NCI-H774 (cell line): ENCODE measurements at places on chromosomes 12 and 14.

DNA sequence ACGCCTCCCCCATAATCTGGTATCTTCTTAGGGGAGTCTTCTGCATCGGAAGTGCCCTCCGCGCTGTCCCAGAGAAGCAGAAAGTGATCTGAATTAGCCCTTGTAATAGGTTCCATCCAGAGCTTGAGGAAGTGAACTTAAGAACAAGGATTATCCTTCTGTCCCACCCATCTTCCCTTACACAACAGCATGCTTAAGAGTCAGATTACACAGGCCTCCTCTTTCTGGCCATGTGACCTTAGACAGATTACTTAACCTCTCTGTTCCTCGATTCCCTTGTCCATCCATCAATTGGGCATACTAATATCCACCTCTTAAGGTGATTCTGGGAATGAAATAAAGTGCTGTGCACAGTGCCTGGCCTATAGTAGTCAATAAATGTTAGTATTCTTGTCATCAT is 11.4 kb downstream of the CABP1 start:
- no peak for DNase-seq

- DNase-seq, result peak; percentile 58
Observed at GRCh38 chr12:122123051-122123760, 44.6 kb downstream of the MLXIP start.

DNA sequence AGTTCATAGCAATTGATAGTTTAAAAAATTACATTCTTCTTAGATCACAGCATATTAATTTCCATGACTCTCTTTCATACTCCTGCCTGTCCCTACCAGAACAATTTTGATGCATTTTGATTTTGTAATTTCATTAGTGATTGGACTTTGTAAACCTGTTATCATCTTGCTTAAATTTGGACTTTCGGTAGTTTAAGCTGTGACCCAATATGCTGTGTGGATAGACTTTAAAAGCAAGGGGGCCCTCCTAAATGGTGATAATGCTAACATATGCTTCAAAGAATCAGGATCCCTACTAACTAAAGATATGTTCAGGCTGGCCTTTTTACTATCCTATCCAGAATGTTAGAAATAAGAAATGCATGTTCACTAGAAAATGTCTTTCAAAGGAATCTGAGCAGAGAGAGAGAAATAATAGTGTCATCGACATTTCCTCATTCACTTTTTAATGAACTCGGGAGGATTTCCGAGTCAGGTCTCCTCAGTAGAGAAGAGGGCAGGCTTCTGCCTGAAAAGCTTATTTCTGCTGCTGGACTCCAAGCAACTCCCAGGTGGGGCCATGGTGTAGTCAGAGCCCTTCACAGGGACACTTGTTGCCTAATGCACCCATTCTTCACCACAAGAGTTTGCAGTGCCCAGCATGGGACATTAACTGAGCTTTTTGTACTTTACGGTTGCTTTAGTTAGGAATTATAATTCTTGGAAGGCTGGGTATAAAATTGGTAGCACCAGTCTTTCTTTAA is 16.7 kb downstream of the SLC38A4 start:
- no peak for DNase-seq

DNA sequence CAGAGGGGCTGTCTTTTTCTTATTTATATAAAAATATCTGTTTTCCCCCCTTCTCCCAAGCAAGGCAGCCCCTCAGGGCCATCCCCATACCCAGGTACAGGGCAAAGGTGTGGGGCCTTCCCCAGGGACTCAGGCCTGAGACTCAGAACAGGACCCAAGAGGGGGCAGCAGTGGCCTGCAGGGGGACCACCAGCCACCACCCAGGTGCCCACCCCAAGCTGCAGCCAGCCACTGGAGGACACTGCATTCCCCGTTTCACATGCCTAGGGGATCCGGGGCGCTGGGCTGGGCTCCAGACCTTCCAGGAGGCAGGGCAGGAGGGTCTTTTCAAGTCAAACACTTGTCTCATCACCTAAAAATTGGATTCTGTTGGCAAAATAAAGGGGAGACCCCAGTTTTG is 83.3 kb downstream of the SCARB1 start:
- no peak for DNase-seq

- DNase-seq, result no peak
Observed at GRCh38 chr14:38987781-38988180, 115.3 kb downstream of the SEC23A start.

- DNase-seq, result no peak
Observed at GRCh38 chr14:25570483-25570882, 520.5 kb upstream of the STXBP6 start.

DNA sequence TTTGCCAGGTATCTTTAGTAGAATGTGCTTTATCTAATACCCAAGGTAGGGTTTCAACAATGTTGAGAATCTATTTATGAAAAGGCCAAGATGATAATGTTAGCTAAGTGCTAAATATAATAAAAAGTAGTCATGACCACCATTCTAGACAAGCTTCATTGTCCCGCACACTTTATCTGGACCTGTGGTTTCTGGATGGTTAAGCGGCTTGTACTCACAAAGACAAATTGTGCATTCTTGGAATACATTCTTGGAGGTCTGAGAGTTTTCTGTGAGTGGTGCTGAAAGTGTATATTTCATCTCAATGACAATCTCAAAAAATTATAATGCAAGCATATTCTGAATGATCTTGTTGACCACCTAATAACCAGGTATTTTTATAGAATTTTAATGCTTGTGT is 646.9 kb downstream of the DIO2 start:
- DNase-seq, result no peak

GRCh38 chr12:116236148-116236731 is 41.3 kb downstream of the MED13L start:
- DNase-seq, result peak; percentile 64

DNA sequence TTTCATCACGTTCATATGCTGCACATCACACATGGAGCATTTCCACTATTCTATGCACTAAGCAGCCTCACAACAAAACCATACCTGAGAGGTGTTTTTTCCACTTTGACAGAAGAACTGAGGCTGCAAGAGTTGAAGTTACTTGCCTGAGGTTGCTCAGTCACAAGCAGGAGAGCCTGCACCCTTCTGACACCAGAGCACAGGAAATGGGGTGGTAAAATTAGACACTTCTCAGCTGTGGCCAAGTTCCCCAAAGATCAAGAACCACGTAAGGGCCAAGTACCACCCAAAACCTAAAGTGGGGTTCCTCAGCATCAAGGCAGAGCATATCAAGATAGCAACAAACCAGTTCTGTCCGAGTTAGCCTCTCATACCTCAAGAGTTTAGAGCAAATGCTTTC is 185.8 kb downstream of the CAPZA3 start:
- no peak for DNase-seq

DNA sequence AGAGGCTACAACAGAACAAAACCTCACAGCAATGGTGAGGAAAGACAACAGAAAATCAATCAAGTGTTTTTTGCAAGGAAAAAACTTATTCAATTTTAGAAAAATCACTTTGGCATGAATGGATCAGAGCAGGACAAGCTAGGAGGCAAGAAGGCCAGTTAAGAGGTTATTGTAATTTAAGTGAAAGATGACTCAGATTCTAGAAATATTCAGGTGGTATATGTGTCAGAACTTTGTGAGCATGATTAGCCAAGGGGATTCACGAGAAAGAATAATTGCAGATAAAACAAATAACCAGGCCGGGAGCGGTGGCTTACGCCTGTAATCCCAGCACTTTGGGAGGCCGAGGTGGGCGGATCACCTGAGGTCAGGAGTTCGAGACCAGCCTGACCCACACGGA is 12.7 kb downstream of the GCH1 start:
- DNase-seq, result no peak

DNA sequence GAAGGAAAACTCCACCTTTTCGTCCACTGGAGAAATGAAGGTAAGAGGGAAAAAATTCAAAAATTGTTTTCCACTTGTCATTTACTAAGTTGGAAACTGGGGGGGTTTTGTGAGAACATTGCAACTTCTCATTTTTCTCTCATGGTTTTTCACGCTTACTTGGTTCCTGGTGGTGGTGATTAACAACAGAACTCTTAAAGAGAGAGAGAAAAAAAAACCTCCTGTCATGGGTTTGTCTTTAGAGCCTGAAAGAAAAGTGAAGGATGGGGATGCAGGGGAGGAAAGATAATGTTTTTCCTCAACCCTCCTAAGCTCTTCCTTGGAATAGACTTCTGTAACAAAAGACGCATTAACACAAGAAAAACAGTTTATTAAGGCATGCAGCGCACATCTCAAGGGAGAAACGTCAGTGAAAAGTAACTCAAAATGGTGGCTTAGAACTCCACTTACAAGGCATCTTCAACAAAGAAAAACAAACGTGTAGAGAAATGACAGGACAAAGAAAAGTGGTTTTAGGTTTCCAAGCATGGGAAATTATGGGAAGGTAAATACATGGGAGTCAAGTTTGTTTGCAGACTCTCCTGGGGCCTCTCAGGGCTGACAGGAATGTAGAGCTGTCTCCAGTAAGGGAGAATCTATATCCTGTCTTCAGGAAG is 81.9 kb upstream of the ATF7IP start:
- peak; percentile 29 for DNase-seq

- DNase-seq, result no peak
Observed at GRCh38 chr12:133081159-133081780, 547 bp downstream of the ZNF140 start.

- DNase-seq, result peak; percentile 40
Observed at GRCh38 chr14:68520637-68521556, 272.0 kb downstream of the ZFP36L1 start.

- DNase-seq, result no peak
Observed at GRCh38 chr12:85836197-85837090, at the start of gene RASSF9. TSS of gene RASSF9 (minus strand) at chr12:85836409. CDS start at chr12:85836201, 208 bp downstream.

- no peak for DNase-seq
Observed at GRCh38 chr14:75379246-75379929, 48.4 kb upstream of the JDP2 start.

DNA sequence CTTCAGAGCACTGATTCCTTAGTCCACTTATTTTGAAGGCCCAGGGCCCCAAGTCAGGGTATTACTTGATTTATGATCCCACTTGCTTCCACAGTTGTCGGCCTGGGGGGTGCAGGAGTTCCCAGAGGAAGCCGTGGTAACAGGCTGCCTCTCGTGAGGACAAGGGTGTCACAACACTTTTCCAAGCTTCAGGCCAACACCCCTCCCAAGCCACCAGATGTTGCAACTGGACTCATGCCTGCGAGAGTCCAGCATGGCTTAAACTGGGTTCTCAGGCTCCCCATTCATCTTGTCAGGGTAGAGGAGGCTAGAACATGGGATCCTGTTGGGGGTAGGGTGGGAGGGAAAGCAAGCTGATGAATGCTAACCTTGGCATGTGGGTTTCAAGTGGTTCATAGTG is 56.1 kb downstream of the BMP4 start:
- no peak for DNase-seq

- no peak for DNase-seq
Observed at GRCh38 chr12:19000836-19001235, 128.7 kb upstream of the PLEKHA5 start.

- no peak for DNase-seq
Observed at GRCh38 chr12:130764073-130764472, 48.0 kb upstream of the RIMBP2 start.

DNA sequence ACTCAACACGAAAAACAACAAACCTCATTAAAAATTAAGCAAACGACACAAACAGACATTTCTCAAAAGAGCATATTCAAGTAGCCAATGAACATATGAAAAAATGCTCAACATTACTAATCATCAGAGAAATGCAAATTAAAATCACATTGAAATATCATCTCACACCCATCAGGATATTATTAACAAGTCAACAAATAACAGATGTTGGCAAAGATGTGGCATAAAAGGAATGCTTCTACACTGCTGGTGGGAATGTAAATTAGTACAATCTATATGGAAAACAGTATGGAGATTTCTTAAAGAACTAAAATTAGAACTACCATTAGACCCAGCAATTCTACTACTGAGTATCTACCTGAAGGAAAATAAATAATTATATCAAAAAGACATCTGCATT is 182.2 kb downstream of the KITLG start:
- no peak for DNase-seq

DNA sequence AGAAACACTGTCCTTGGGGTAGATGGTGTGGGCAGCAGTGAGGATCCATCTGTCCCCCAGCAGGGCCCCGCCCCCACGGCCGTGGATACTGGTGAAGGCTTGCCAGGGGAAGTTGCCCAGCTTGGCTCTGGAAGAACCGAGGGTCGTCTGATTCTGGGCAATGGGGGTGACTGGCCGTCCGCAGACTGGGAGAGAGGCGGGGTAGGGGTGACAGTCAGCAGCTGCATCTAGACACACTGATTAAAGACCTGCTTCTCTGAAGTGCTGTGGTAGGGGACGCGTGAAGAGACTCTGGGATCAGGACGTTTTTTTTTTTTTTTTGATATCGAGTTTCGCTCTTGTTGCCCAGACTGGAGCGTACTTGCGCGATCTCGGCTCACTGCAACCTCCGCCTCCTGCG is 4.7 kb upstream of the C1R start:
- DNase-seq, result no peak

DNA sequence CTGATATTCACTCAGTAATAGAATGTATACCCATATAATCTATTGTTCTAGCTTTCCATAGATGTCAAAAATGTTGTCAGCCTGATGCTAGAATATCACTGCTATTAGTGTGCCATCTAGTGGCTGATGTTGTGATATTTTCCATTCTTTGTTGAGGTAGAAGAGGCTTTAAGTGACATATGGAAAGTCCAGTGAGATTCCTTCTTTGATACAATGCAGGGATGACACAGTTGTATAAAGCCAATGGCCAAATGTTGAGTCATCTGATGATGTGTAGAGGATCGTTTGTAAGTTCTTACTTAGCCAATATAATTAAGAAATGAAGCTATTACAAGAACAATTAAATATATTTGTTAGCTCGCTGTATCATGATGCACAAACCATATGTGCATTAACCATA is 58.1 kb upstream of the PCED1B start:
- peak; percentile 71 for DNase-seq

GRCh38 chr14:54253195-54253947 is 143.4 kb upstream of the CDKN3 start:
- no peak for DNase-seq

DNA sequence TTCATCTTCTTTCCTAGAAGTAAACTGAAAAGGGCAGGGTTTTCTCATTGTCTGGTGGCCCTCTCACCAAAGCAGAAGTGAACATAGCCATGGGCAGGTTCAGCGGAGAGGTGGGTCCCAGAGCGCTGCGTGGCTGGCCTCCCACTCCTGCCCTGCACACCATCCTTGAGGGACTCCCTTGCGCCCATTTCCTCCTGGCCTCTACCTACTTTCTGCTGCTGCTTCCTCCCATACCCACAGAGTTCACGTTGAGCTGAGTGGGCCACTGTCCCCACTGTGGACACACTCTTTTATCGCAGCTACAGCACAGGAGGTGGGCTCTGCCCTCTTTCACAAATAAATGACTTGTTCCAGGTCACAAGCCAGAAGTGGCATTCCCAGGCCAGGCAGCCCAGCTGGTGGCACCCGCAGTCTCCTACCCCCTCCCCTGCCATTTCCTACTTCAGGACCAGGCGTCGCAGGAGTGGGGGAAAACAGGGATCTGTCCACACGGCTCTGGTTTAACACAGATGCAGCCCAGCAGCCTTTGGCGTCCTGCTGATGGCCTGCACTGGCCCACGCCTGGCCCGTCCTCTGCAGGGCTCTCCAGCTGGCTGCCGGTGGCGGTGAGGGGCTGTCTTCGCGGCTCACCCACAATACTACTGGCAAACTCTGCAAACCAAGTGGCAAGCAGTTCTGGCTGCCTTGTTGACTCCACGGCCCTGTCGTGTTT is 4.9 kb downstream of the SIVA1 start:
- DNase-seq, result no peak

- no peak for DNase-seq
Observed at GRCh38 chr12:109432431-109432830, 44.7 kb downstream of the KCTD10 start.
